ENCODE measurements at places on chromosomes 4 and X. TPM values are rescaled to one million over a fixed set of nuclear protein-coding genes. Genes with fewer than 3 reads are reported as not detected.

DNA sequence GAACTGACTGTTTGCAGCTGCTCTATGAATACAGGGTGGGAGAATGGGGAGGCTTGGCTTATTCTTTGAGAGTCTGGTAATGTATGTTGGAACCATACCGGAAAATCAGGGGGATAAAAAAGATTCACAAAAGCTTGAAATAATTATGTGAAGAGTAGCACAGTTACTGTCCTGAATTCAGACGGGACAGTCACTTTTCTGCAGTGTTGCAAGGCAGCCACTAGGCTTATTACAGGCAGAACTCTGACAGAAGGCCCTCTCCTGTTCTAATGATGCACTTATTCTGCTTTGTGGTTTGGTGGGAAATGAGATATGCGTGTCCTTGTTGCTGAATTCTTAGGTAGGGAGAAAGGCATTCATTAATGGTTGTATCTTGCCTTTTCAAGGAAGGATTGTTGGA, 37.2 kb downstream of the GUCY1B1 start:
- no peak for DNase-seq

GRCh38 chr4:146790515-146790914, 151.8 kb downstream of the POU4F2 start:
- DNase-seq: no peak

DNA sequence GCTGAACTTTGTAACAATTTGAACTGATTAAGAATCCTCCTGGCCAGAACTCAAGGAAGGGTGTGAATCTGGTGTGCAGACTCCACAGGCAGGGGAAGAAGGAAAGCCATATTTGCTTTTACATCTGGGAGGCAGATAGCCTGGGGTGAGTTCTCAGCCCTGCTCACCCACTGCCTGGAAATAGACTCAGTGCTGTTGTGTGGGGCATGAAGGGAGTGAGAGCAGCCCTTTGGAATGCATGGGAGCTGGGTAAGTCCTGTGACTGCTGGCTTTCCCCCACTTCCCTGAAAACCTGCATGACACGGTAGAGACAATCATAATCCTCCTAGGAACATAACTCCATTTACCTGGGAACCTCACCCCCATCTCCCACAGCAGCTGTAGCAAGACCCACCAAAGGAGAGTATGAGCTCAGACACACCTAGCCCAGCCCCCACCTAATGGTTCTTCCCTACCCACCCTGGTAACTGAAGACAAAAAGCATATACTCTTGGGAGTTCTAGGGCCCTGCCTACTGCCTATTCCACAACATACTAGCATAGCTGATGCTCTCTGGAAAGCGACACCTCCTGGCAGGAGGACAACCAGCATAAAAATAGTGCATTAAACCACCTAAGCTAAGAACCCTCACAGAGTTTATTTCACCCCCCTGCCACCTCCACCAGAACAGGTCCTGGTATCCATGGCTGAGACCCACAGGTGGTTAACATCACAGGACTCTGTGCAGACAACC, 59.3 kb upstream of the UBQLN2 start:
- no peak for DNase-seq

- peak; percentile 9 for DNase-seq
Observed at GRCh38 chr4:858041-858481, 32.1 kb upstream of the CPLX1 start.

GRCh38 chrX:123085311-123085940, 98.7 kb upstream of the GRIA3 start:
- DNase-seq: no peak

GRCh38 chr4:77193511-77194102, 36.6 kb downstream of the CCNG2 start:
- peak; percentile 56 for DNase-seq

DNA sequence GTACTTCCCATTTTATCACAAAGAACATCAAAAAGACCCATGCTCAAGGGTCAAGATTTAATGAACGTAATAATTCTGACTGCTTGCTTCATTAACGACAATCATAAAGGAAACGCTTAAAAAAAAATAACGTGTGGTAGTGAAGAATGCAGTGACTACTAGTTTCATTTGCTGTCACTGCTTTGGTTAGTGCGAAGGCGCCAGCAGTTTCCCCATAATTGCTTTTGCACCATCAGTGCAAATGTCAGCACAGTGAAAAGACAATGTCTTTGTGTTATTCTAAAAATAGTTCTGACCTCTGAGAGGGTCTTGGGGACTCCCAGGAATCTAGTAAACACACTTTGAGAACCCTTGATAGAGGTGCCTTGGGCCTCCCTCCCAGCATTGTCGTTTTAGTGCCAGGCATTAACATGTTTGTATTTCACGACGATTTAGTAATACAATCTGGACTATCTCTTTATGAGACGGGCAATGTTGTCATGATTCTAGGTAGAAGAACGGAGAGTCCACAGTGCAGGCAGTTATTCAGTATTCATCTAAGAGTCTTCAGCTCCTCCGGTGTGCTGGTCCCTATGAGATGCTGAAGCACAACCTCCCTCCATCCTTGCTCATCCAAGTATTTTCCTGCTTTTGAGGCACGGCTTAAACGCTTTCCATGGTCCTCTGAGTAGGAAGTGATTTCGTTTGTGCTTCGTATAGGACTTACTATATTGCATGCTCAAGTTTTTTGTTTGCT, 71.0 kb downstream of the AFF1 start:
- DNase-seq: no peak

DNA sequence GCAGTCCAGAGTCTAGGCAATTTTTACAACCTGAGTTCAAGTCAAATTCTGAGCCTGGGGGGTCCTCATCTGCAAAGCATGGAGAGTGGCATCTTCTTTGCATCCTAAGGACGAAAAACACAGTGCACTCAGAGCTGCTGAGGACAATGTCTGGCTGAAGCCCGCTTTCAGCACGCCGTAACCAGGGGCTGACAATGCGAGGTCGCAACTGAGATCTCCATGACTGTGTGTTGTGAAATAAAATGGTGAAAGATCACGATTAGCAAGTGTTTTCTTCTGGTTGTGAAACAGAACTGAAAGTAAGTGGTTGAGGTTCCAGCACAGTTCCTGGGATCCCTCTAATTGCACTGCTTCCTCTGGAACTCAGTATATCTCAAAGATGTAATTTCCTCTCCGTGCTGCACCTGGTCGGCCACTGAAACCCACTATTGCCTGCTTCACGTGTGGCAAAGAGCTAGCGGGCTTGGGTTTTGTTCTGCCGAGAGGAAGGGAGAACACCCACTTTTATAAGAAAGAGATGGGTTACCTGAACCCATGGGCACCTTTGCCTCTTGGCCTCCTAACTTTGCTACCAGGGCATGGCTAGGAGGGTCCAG, 7.7 kb upstream of the F11 start:
- DNase-seq: no peak

DNA sequence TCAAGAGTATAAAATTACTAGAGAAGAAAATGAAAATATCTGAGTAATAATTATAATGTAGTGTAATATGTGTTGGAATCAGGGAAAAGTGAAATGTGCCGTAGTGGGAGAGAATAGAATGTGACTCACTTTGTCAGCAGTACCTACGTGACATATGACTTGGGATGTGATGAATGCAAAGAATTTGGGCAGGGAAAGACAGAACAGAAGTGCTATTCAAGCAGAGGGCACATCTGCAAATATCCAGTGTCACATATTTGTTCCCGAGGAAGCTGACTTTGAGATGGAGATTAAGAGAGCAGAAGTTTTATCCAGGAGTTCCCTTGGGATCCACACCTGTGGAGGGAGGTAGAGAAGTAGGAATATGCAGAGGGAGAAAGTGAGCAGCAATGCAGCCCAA, 69.3 kb upstream of the HS3ST1 start:
- DNase-seq: no peak

DNA sequence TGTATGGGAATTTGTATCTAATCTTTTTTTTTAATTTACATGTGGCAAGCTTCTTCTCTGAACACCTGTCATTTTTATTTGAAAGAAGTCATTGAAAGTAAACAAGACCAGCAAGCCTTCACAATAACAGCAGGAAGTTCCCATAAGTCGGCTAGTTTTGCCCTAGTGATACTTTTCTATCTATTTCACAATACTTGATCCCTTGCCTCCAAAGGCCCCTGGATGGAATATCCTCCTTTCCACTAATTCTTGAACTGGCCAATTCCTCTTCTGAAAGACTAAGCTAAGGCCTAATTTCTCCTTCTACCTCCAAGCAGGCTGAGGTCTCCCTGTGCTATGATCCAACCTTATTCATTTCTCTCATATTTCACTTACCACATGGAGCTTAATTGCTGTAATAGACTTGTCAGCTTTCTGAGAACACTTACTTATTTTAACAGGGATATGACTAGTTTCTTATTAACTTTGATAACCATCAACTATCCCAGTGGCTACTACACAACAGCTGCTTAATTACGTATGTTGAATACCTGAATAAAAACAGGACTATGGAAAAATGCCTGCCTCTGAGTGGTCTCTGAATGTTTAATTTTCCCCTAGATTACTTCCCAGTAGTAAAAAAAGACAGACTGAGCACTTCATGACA, 194.2 kb downstream of the MAD2L1 start:
- no peak for DNase-seq

DNA sequence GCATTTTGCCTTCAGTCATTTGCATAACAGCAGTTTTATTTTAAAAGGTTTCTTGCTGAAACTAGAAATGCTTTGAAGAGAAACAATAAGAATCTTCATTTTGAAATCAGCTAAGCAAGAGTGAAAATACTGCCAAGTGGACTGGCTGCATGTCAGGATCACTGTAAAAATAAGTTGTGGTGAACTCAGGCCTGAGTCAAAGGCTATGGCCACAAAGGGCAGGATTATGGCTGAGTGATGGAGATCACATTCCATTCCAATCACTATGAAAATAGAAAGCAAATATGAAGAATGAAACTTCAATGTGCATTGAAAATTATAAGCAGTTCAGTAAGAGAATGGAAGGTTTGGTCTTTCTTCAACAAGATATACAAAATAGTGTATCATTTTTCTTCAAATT, 224.5 kb downstream of the PCDH18 start:
- no peak for DNase-seq

DNA sequence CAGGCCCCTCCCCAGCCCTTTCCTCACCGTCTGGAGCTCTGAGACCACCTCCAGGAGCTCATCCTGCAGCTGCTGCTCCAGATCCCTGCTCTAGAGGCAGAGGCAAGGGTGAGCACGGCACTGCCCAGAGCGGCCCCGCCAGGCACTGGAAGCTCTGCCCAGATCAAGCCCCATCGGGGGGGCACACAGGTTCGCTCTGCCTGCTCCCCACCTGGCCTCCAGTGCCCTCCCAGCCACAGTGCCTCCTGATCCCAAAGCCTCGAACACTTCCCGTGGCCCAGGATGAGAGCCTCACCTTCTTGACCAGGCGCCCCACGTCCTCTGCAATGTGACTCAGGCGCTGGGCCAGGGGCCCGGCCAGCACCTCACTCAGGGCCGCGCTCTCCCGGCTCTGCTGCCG, 5.0 kb downstream of the ARHGAP4 start:
- DNase-seq: no peak

- no peak for DNase-seq
Observed at GRCh38 chr4:154124539-154125255, 335.8 kb upstream of the SFRP2 start.

DNA sequence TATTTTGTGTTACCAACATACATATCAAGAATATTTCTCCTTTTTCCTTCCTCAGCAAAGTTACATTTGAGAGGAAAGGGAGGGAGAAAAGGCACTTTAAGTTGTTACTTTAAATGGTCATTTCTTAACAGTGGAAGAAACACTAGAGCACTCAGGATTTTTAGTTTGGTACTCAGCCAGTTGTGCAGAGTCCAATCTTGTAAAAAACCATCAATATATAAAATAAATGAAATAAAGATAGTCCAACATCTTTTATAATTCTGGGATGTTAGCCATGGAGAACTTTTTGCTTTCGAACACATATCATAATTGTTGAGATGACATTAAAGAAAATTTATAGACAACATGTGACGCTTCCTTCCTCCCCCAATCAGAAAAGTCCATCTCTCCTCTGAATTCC, 253.8 kb downstream of the QDPR start:
- no peak for DNase-seq

DNA sequence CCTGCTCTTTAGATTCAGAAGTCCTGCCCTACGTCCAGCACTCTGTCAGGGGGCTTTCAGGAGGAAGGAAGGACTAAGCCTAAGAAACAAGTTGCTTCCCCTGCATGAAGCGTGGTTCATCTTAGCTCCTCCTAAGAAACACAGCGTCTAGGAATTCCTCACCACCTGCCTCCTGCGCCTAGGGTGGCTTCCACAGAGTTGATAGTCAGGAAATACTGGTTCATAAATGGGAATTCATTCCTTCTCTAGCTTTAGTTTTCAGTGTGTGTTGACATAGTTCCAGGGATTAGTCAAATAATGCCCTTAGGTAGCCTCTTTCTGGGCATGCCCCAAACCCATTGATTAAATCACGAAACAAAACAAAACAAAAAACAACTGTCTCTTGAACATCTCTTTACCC, 1.7 kb upstream of the MXRA5 start:
- DNase-seq: no peak

- DNase-seq: no peak
Observed at GRCh38 chr4:168833881-168834280, 176.2 kb downstream of the CBR4 start.

GRCh38 chrX:2536141-2536540, 35.4 kb upstream of the DHRSX start:
- no peak for DNase-seq

GRCh38 chrX:149853925-149854324, 27.1 kb upstream of the MAGEA8 start:
- DNase-seq: no peak

GRCh38 chr4:20395160-20395773, 143.6 kb downstream of the SLIT2 start:
- DNase-seq: no peak

DNA sequence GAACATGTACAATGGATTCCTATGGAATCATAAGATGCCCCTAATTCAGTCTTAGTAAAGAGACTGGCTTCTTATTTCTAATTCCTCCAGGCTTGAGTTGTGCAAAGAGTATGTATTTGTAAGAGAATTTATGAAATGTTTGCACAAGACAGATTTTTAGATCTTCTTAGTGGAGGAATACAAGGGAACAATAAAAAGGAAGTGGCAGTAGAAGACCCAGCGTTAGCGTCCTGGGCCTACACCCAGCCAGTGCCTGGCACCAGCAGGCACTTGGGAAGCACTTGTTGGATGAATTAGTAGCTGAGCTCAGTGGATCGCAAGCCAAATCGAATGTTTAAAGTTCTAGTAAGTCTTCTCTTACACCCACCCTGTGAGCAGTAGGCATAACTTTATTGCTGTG, 157.4 kb downstream of the PTTG2 start:
- no peak for DNase-seq

GRCh38 chr4:169398316-169398715, 127.6 kb upstream of the SH3RF1 start:
- DNase-seq: no peak

SPANXA1 gene
- total RNA-seq: not detected

OTC gene
- not detected for total RNA-seq

IL2 gene
- not detected for total RNA-seq

VCX3B gene
- total RNA-seq: not detected

MAP3K15 gene
- total RNA-seq: not detected

PIGA gene
- total RNA-seq: 3.7 TPM

Measured in left ventricle myocardium superior (tissue), 1 donor.